Pericardium fibroblast (primary cell): ENCODE measurements at places on chromosomes 7 and 10. TPM values are rescaled to one million over a fixed set of nuclear protein-coding genes. Genes with fewer than 3 reads are reported as not detected.

HOXA6 gene
- total RNA-seq = 0.26 and 0.35 TPM in 2 replicates

AGR2 gene
- not detected in 2 replicates for total RNA-seq

LHFPL3 gene
- total RNA-seq = not detected in 2 replicates

DGKI gene
- 1.4 TPM in 2 replicates for total RNA-seq

CARD11 gene
- total RNA-seq = 0.26 and 0.70 TPM in 2 replicates

CPXM2 gene
- not detected in 2 replicates for total RNA-seq

PDE1C gene
- 6.4 and 7.4 TPM in 2 replicates for total RNA-seq

CCDC3 gene
- total RNA-seq = 2.4 and 2.9 TPM in 2 replicates

NUP42 gene
- total RNA-seq = 15.6 and 29.2 TPM in 2 replicates

EPHB6 gene
- total RNA-seq = 32.3 and 42.5 TPM in 2 replicates

AMPH gene
- 1.5 and 12.5 TPM in 2 replicates for total RNA-seq

NPSR1 gene
- total RNA-seq = not detected in 2 replicates

PITRM1 gene
- total RNA-seq = 44.6 and 55.2 TPM in 2 replicates

EBLN1 gene
- total RNA-seq = not detected in 2 replicates

ADAMTS14 gene
- total RNA-seq = 0.17 and 1.1 TPM in 2 replicates

DRGX gene
- total RNA-seq = not detected in 2 replicates

GPR37 gene
- total RNA-seq = 0.23 TPM in 1 of 2 replicates, not detected in the other

PLEKHS1 gene
- not detected in 2 replicates for total RNA-seq

ABCC2 gene
- 0.35 and 0.68 TPM in 2 replicates for total RNA-seq

TMEM176B gene
- total RNA-seq = 2.2 and 12.2 TPM in 2 replicates

ZNF727 gene
- not detected in 2 replicates for total RNA-seq

PON1 gene
- total RNA-seq = not detected in 2 replicates

SFTPA1 gene
- total RNA-seq = not detected in 2 replicates

H2BK1 gene
- total RNA-seq = not detected in 2 replicates

ZNF853 gene
- total RNA-seq = 2.9 and 3.3 TPM in 2 replicates

MYH16 gene
- total RNA-seq = not detected in 2 replicates

CRHR2 gene
- total RNA-seq = not detected in 2 replicates

OR13A1 gene
- total RNA-seq = not detected in 2 replicates

NPC1L1 gene
- total RNA-seq = not detected in 2 replicates

ZKSCAN1 gene
- 16.1 and 22.1 TPM in 2 replicates for total RNA-seq

BCAP29 gene
- 28.8 and 35.2 TPM in 2 replicates for total RNA-seq

SLIT1 gene
- total RNA-seq = not detected in 2 replicates

STK31 gene
- not detected in 2 replicates for total RNA-seq

SOSTDC1 gene
- not detected in 2 replicates for total RNA-seq

NPFFR1 gene
- not detected in 2 replicates for total RNA-seq

SCIN gene
- total RNA-seq = not detected in 2 replicates
